Naive thymus-derived CD4-positive, alpha-beta T cell (primary cell): ENCODE measurements at places on chromosomes 1 and 21.

GRCh38 chr1:65279070-65279779, 30.1 kb upstream of the DNAJC6 start:
- no peak for DNase-seq

DNA sequence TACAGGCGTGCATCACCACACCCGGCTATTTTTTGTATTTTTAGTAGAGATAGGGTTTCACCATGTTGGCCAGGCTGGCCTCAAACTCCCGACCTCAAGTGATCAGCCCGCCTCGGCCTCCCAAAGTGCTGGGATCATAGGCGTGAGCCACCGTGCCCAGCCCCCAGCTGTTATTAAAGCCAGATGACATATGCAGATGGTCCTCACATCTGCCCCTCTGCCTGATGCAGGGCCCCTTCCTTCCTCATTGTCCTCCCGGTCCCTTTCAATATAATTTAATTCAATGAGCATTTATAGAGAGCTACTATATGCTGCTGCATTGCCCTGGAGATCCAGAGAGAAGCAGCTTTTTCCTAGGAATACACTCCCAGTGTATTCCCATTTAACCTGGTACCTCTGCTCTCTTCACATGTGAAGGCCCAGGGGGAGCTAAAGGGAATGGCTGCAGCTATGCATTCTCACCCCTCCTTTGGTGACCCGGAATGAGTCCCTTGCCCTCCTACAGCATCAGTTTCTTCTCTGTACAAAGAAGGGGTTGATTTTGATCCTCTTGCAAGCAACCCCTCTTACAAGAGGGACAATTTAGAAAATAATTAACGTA, 55.6 kb downstream of the L1TD1 start:
- DNase-seq = no peak

- DNase-seq = no peak
Measured at GRCh38 chr1:159168043-159168442, 3.4 kb upstream of the CADM3 start.

- DNase-seq = no peak
Measured at GRCh38 chr1:27752360-27752759, 20.7 kb upstream of the STX12 start.

DNA sequence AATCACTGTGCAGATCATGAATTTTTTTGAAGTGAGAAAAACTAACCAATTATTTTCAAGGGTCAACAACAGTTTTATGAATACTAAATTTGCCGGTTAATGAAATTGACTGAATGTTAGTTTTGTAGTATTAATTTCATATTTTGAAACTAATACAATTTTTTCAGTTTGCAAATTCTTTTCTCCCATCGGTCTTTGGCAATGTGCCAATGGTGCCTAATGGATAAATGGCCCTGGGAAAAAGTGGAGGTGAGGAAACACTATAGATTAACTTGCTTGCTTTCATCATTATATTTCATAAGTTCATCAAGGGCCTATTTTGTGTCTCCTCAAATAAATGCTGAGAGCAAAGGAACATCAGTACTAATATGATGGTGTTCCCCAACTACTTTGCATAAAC, 4.1 kb downstream of the C1orf141 start:
- no peak for DNase-seq

DNA sequence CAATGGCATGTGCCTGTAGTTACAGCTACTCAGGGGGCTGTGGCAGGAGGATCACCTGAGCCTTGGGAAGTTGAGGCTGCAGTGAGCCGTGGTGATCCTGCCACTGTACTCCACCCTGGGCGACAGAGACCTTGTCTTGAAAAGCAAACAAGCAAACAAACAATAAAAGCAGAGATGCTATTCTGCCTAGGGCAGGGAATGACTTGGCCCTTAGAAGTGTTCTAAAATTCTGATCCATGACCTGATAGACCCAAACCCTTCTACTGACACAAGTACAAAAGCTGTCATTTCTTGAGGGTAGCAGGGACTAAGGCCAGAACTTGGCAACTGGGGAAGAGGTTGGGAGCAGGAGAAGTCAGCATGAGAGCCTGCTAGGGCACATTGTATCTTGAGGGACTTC, 15.6 kb upstream of the NCF2 start:
- no peak for DNase-seq

DNA sequence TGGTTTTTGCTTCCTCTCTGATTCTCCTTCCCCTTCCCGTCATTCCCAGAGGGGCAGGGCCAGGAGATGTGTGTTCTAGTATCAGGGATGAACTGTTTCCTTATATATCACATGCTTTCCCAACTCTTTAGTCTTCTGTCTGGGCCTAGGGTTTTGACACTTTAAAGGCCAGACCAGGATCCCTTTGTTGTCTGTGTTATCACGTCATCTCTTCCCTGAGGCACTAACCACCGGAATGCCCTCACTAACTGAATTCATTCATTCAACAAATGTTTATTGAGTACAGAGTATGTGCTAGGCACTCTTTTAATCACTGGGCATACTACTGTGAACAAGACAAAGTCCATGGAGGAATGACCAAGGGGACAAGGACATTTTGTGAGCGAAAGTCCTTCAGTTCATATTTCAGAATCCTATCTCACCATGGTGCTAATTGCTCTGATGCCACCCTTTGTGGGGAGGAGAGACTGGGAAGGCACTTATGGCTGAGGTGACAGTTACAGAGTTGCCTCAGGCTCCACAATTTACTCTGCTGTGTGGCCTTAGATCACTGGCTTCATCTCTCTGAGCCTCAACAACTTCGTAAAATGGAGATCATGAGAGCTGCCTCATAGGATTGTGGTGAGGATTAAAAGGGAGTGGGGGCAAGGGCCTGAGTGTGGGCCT, 12.0 kb upstream of the ZNF362 start:
- no peak for DNase-seq

DNA sequence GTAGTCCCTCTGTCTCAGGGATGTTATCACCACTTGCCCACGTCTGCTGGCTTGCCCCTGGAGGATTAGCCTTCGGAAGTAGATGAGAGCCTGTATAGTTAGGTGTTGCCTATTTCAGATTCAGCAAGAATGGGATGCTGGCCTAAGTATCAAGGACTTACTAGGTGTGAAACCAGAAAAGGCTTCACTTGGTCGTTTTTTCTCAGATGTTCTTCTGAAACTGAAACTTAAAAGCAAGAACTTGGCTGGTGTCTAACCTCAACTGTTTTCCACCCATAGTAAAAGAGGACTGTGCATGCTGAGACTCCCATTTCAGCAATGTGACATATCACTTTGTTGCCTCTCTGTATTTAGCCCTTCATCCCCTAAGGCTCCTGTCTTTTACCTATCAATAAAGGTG, 67.0 kb upstream of the LRRC53 start:
- DNase-seq = no peak

- DNase-seq = no peak
Measured at GRCh38 chr21:39694750-39695149, 50.2 kb upstream of the IGSF5 start.

DNA sequence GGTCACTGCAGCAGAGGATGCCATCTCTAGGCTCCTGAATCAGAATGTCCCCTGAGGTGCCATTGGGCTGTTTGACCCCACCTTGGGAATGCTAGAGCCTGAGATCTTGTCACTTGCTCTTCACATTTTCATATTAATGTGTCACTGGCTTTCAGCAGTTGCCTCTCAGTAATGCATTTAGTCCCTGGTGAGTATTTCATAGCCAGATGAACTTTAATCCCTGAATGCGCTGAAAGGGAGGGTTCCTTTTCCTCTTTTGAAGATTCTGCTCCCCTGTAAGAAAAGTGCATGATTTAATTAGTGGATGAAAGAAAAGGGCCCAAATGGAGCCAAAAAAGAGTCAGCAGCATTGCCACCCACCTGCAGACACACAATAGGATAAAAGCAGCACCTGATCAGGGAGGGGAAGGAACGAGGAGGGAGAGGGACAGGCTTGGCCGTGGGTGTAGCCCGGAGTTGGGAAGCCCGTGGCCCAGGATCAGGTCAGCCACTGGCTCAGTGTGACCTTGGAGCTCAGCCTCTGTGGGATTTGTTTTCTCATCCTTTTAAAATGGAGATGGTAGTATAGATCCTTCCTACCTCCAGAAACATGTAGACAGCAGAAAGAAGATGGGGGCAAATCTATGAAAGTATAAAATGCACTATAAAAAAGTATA, 31.1 kb downstream of the ROR1 start:
- DNase-seq = no peak

GRCh38 chr1:28301368-28302174, 27.3 kb upstream of the MED18 start:
- no peak for DNase-seq

DNA sequence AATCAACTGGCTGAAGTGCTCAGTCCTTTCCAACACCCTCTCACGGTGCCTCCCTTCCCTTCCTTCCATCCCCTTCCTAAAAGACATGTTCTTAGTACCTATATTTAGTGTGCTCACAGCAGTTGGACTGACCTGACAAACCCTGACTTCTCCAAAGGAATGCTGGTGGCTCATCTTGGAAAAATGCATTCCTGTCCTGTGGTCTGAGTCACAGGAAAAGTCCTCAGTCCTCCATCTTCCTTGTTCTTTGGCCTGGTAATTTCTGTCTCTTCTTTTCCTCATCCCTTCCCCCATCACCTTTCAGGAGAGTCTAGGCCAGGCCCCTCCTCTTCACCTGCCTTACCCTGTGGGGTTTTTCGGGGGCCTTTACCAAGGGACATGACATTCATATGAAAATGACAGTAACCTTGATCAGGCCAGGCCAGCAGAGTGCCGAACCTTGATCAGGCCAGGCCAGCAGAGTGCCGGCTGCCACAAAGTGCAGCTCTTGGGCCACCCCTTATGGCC, 7.2 kb downstream of the ATP1B1 start:
- no peak for DNase-seq

- DNase-seq = peak; percentile 83
Measured at GRCh38 chr1:21334214-21335087, 44.2 kb upstream of the ECE1 start.

DNA sequence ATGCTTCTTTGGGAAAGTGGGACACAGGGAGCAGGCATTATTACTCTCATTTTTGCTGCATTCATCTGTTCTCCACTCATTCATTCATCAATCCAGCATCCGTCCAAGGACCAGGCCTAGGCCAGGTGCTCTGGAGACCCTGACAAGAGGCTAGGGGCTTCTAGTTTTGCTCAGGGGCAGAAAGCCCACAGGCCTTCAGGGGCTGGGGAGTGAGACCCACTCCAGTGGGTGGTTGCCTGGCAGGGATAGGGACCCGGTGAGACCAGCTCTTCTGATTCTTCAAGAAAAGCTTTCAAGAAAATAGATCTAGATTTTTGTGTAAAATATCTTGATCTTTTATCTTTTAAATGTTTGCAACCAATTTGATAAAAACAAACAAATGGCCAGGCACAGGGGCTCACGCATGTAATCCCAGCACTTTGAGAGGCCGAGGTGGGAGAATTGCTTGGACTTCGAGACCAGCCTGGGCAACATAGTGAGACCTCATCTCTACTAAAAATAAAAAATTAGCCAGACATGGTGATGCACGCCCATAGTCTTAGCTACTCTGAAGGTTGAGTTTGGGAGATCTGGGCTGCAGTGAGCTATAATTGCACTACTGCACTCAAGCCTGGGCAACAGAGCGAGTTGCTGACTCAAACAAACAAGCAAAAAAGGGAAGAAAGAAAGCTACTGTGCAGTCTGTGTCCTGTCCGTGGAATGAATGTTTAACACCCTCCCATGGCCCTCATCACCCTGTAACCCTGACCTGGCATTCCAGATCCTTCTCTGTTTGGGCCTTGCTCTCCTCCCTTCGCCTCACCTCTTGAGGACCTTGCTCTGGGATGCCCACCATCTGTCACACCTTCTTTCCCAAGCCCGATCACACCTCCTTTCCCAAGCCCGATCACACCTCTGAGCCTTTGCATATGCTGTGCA, 17.3 kb upstream of the LRP8 start:
- no peak for DNase-seq

DNA sequence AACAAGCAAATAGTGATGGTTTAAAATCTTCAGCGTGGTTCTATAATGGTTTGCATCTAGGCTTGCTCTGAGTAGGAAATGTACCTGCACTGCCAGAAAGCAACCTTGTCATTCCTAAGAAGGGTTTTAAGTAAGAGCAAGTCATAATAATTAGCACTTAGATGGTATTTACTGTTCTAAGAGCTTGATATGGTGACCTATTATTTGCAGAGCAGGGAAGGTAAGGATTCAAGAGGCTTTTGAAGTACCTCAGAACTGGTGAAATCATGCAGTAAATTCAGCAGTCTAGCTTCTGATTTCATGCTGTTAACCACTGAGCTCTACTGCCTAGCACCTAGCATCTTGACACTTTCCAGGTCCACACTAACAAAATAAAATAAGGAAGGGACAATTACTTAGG, 23.7 kb downstream of the ATP1A1 start:
- no peak for DNase-seq

- no peak for DNase-seq
Measured at GRCh38 chr1:243793298-243793697, 56.7 kb downstream of the AKT3 start.

- no peak for DNase-seq
Measured at GRCh38 chr1:151147132-151147503, 687 bp upstream of the SEMA6C start.

- DNase-seq = no peak
Measured at GRCh38 chr1:59487335-59488031, 190.6 kb downstream of the FGGY start.

- DNase-seq = no peak
Measured at GRCh38 chr1:177328251-177328650, 157.5 kb downstream of the BRINP2 start.

- no peak for DNase-seq
Measured at GRCh38 chr21:42260121-42260520, 41.2 kb downstream of the ABCG1 start.

- DNase-seq = no peak
Measured at GRCh38 chr1:112110031-112110430, 120.6 kb upstream of the KCND3 start.

DNA sequence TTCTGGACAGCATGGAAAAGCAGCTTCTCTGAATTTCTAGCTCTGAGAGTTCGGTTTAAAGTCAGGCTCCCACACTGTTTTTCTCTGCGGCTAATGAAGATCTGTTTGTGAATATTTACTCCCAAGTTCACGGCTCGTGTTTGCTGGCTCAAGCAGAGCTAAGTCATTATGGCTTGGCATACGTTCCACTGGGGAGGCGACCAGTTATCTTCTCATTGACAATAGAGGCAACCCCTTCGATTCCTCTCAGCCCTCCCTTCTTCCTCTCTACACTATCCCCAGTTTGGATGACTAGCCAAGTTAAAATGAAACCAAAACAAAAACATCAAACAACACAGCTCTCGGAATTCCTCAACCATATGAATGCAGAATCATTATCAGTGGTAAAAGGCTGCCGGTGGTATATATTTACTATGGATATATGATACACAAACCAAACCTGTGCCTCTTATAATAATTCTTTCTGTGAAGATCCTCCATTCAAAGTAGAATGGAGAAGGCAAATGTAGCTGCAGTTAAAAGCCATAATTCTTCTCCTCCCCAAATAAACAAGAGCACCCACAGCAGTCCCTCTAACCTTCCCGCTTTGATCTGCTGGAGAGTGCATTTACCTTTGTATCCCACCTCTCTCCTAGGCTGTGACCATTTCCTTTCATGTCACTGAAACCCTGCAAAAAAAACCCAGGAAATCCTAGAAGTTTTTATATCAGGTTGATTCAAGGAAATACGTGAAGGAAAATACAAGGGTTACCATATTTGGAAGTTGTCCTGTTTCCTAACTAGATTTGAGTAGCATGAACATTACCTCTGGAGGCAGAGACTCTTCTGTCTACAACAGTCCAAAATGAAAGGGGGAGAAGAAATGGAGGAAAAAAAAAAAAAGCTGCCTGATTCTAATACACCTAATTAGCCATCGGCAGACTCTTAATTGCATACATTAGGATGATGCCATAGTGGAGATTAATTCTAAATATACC, 108.3 kb upstream of the USH2A start:
- no peak for DNase-seq
